Activated naive CD4-positive, alpha-beta T cell treated with anti-CD3 and anti-CD28 coated beads for 36 hours (primary cell): ENCODE measurements at places on chromosomes 4 and X. TPM values are rescaled to one million over a fixed set of nuclear protein-coding genes. Genes with fewer than 3 reads are reported as not detected.

Gene CPLX1
- total RNA-seq: 0.48 TPM

Gene ZCCHC12
- total RNA-seq: 0.14 TPM

Gene SFRP2
- total RNA-seq: not detected

Gene UGT2B15
- total RNA-seq: not detected

Gene MAGEA2B
- total RNA-seq: not detected

DNA sequence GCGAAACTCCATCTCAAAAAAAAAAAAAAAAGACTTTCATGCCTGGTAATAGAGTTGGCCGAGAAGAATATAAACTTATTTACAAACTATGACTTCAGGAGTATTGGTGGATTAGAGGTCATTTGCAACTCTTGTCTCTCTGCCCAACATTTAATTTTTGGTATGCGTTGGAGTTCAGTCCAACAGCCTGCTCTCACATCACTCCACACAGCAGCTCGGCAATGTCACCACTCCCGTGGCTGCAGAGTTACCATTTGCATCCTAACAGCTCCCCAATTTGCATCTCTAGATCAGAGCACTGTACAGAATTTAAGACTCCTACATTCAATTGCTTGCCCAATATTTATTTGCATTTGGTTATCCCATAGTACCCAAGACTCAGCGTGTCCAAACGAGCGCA lies 40.9 kb upstream of the AP1AR start:
- DNase-seq: no peak

DNA sequence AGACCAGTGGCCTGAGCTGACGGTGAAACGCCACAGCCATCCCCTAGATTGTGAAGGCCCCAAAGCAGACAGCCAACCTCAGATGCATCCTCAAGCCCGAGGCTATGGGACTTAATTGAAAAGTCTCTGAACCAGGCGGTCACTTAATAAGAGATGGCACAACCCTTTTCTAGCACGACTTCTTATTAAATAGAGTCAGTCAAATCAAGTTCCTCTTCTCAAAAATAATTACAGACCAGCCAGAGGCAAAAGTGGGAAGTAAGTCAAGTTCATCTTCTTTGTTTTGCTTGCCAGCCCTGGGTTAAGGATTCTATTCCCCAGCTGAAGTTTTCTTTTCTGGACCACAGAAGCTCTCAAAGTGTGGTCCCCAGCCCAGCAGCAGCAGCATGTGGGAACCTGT lies 9.7 kb upstream of the SH3KBP1 start:
- DNase-seq: no peak

DNA sequence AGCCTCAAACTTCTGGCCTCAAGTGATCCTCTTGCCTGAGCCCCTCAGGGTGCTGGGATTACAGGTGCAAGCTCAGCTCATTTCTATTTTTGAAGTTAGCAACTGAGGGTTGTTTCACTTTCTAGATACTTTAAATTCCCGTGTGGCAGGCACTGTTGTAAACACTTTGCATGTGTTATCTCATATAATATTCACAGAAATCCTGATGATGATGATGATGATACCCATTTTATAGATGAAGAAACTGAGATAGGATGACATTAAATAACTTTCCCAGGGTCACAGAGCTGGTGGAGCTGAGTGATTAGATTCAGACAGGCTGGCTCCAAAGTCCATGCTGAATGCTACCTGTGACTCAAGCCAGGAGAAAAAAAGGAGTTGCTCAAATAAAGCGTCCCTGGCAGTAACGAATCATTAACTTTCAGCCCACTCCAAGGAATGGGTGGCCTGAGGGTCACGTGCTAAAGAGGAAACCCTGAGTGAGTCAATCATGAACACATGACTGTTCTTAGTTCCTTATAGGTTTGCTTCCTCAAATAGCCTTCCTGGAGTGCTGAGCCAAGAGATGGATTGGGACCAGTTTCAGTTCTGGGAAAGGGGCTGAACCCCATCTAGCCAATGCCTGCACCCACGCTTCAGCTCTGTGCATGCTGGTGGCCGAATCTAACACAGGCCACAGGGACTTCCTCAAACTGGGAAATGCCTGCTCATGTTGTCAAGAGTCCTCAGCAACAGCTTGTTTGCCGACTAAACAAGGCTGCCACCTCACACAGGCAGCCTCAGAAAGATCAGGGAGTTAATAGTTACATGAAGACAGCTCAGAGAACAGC lies 52.8 kb downstream of the RBM47 start:
- peak; percentile 22 for DNase-seq

GRCh38 chr4:102139132-102139573 lies 206.1 kb downstream of the SLC39A8 start:
- DNase-seq: no peak

- no peak for DNase-seq
Observed at GRCh38 chr4:15131551-15131950, 129.3 kb downstream of the CPEB2 start.

DNA sequence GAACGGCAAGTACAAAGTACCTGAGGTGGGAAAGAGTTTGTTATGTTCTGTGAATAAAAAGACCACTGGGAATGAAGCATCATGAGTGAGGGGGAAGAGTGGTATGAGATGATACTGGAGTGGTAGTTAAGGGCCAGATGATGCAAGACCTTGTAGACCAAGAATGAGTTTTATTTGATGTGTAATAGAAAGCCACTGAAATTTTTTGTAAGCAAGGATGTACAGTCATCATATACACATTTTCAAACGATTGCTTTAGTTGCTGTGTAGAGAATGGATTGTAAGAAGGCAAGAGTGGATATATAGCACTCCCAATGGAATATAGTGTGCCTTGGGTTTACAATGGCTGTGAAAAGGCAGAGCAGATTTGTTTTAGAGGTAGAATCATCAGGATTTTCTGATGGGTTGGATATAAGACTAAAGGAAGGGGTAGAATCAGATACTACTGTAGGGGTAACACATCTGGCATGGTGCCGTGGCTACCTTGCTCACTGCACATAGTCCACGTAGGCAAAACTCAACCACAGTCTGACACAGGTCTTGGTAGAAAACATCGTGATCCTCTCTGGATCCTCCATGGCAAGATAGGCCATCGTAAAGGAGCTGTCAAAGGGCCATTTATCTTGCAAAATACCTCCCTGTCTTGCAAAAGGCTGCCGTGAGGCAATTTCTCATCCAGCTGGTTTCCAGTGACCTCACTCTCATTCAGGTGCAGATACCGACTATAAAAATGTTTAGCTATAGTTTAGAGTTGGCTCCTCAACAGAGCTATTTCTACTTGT lies 14.9 kb downstream of the TIFA start:
- DNase-seq: no peak

GRCh38 chr4:112341033-112341432 lies 43.9 kb downstream of the ALPK1 start:
- DNase-seq: no peak

DNA sequence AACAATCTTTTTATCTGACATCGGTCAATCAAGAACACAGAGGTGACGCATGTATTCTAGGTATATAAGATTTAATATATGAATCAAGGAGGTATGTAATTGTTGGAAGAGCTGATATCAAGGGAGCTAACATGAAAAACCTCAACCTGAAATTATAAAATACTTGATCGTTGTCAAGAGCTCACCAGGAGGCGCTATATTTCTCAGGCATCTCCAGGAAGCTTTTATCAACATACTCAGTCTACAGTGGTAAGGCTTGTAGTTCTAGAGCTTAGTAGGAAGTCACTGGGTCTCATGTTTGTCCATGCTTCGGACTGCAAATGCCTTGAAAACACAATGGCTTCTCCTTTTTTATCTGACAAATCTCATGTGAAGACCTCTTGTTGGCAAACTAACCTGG lies 156.1 kb downstream of the GRXCR1 start:
- DNase-seq: no peak

DNA sequence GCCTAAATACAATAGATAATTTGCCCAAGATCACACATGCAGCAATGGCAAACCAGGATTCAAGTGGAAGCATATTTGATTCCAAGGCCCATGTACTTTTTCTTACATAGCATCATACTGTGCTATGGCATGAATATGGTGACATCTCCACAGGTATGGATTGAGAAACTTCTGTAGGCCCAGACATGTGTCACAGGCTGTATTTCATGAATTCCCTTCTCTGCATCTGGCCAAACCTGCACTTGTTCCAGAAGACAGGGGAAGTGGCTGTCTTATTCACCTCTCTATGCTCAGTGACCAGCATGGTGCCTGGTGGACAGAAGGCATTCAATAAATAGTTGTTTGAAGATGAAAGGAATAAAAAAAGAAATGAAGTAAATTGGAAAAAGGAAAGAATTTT lies 77.3 kb upstream of the TMEM164 start:
- DNase-seq: no peak

DNA sequence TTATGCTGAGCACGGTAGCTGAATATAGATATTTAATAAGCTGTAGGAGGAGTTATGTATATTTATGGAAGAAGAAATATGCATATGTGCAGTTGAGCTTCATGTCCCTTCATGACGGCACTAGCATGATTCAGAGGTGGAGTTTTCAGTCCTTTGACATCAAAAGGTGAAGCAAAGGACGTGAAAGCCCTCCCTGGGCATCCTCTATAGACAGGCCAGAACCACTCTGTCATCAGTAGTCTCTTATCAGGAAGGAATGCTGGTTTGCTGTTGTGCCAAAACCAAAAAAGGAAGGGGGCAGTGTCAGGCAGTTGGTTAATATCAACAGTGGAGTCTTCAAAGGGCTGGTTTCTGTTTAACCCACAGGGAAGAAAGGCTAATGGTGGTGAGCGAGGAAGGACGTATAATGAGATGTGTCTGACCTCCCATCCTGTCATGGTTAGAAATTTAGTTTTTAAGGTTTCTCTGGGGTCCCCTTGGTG lies 23.5 kb upstream of the IL2 start:
- peak; percentile 7 for DNase-seq

DNA sequence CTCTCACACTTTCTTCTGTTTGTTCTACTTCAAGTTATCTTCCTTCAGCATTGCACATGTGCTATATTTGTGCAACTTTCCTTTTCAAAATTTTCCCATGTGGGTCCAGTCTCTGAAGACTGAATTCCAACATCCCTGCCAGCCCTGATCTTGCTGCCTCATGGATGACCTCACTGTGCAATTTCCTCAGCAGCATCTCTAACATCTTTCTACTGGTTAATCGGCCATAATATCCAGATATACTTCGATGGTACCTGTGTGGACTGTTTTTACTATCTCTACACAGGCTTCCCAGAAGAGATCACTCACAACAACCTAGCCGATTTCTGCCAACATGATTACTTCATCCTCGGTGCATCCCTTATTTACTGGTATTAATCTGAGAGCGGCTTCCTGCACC lies 41.5 kb downstream of the GPM6A start:
- no peak for DNase-seq

- no peak for DNase-seq
Observed at GRCh38 chrX:13927175-13927574, 102.5 kb downstream of the GEMIN8 start.

DNA sequence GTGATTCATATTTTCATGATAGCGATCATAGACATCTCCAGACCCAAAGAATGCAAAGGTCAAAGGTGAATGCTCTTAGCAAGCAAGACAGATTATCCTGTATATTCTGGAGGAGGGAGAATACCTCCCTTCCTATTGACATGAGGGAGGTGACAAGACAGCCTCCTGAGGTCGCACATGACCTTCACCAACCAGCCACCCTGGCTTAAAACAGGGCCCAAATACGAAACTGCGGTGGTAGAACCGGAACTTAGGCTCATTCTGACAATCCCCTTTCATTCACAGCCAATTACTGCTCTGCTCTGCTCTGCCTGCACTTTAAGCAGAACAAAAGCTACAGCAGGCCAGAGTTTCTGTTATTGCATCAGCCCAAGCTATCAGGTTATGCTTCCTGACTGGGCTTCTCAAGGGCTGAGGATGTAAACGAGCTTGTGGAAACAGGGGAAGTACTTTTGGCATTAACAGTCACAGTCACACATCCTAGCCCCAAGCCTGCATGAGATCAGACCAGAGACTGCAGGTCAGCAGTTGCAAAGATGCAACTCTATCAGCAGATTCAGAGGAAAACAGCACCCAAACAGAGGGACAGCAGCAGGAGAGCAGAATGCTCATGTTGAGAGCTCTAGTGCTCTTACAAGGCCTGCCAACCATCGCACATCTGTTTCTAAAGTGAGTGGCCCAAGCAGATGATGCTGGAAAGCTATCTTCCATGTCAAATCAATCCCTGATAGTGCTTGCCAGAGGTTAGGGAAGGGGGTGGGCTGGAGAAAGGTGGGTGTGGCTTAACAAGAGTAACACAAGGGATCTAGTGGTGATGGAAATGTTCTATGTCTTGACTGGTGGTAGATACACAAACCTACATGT lies 51.3 kb upstream of the MAP3K15 start:
- DNase-seq: peak; percentile 53

DNA sequence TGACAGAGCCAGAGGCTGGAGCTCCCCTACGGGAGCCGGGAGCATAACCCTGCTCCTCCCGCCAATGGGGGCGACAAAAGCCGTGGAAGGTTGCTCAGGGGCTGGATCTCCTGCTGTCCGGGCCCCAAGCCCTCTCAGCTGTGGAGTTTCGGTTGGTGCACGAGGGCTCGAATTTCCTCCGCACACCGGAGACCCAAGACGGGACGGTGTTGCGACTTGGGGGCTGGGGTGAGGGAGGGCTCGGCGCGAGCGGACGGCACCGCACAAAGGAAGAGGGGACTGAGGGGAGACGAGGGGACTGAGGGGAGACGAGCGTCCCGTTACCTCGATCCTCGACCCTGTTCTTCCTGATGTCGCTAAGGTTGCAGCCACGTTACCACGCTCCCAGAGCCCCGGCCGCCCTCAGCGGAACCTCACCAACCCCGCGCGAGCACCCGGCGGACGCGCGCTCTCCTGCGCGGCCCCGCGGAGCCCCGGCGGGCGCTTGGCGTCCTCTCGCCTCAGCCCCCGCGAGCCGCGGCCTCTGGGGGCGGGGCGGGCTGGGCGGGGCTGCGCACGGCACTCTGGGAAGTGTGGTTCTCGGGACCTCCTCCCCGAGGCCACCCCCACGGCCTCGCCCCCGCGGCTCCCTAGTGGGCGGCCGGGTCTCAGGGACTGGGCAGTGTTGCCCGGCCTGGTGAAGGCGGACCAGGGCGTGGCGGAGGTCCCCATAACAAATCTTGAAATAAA lies at the start of gene KLHL8:
Gene KLHL8 (minus strand): TSS at position 525 of the 729 bp plus-strand sequence. CDS start 25,079 bp downstream, outside the sequence.
- peak; percentile 85 for DNase-seq
